ENCODE measurements at places on chromosomes 11 and 22. TPM values are rescaled to one million over a fixed set of nuclear protein-coding genes. Genes with fewer than 3 reads are reported as not detected.

The PRG3 gene
- not detected for total RNA-seq

The MYEOV gene
- total RNA-seq, result 31.4 TPM

The DERL3 gene
- 1.4 TPM for total RNA-seq

The ART5 gene
- not detected for total RNA-seq

The CDC42BPG gene
- 0.55 TPM for total RNA-seq

The ZNF215 gene
- 2.5 TPM for total RNA-seq

The FGF3 gene
- total RNA-seq, result not detected

The VPREB3 gene
- total RNA-seq, result not detected

The KCNQ1 gene
- total RNA-seq, result 10.7 TPM

The TMPRSS13 gene
- 0.39 TPM for total RNA-seq

The MRGPRE gene
- not detected for total RNA-seq

The C11orf86 gene
- total RNA-seq, result 0.64 TPM

The KRTAP5-9 gene
- total RNA-seq, result not detected

The GLYATL1B gene
- total RNA-seq, result not detected

The MMP1 gene
- total RNA-seq, result 0.26 TPM

The VWCE gene
- 7.7 TPM for total RNA-seq

The MFRP gene
- not detected for total RNA-seq

The CRYBB3 gene
- not detected for total RNA-seq

The SCGB2A2 gene
- not detected for total RNA-seq
